CD4-positive, alpha-beta memory T cell (primary cell): ENCODE measurements at places on chromosomes 12 and 14. TPM values are rescaled to one million over a fixed set of nuclear protein-coding genes. Genes with fewer than 3 reads are reported as not detected.

DNA sequence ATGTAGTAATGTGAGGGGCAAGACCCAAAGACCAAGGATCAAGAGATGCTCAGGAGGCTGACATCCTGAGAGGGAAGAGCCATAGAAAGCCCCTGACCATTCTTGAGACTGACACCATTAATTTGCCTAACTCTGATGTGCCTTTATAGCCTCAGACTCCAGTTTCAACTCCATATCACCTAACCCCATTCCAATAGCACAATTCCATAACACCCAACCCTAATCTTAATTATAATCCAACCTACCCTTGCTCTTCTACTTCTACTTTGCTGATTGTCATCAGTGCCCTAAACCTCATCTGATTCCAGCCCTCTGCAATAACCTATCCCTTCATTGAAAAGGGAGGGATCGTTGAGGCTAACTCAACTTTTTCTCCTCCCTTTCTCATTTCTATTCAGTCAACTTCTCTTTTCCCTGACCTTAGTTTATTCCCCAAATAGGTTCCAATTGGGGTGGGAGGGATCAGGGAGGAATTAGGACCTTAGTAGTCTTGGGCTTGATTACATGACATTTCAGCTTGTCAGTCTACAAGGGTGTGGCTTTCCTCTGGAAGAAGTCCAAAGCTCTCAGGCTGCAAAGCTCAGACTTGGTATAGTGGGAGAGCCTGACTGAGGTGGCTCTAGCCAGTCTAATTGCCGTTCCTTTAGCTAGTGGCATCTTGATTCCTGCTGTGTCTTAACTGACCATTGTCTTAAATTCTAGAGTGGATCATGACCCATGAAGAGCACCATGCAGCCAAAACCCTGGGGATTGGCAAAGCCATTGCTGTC, 3.1 kb downstream of the PFKM start:
- peaks cover 15% of the 10 kb centered on the region for H3K4me1 ChIP-seq
- H3K4me3 ChIP-seq = no peak overlapping the region
- no peak overlapping the region for H3K27ac ChIP-seq
- H3K27me3 ChIP-seq = no peaks in the 10 kb centered on the region
- DNase-seq = no peak

CFL2 gene
- total RNA-seq = 12.6 TPM

DNAH10 gene
- total RNA-seq = 0.06 TPM

AQP6 gene
- not detected for total RNA-seq

- no peak overlapping the region for H3K27ac ChIP-seq
- peaks cover 29% of the 10 kb centered on the region for H3K27me3 ChIP-seq
- no peaks in the 10 kb centered on the region for H3K36me3 ChIP-seq
- DNase-seq = no peak
- no peaks in the 10 kb centered on the region for H3K4me1 ChIP-seq
These were observed 9.8 kb downstream of the NKX2-1 start for GRCh38 chr14:36510078-36510799.
